ENCODE measurements at places on chromosomes 12 and 14.

GRCh38 chr14:34766060-34766459 lies 51.7 kb upstream of the CFL2 start:
- DNase-seq = no peak

DNA sequence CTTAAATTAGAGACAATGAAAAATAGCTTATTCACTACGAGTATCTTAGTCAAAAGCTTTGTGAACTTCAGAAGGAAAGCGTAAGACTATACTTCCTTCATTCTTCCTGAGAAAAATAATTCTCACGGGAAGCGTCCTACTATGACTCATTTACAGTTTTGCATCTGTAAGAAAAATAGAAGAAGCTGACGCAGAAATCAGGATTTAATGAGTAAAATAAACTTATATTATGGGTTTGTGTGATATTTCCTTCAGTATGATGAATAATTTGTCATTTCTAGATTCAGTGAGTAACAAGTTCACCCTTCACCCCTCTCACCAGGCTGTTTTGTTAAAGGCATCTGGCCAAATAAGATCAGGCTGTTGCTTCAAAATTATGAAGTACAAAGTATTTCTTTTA lies 17.8 kb upstream of the PDE3A start:
- no peak for DNase-seq

DNA sequence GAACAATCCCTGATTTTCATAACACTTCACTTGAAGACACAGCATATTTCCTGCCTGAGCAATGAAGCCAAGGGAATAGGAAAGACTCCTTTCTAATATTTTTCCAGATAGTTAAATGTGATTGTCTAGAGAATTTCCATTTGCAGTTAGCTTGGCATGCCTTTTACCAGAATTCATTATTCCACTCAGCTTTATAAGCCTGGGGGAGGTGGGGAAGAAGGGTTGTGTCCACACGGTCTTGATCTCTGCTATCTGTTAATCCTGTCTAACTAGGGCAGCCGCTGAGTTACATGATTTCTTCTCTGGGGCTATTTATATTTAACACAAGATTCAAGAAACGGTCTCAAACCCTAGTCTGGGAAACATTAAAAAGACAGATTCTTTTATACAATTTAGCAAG lies 146.6 kb upstream of the FSCB start:
- no peak for DNase-seq

GRCh38 chr14:105943973-105944602 lies 417.7 kb downstream of the TMEM121 start:
- no peak for DNase-seq

DNA sequence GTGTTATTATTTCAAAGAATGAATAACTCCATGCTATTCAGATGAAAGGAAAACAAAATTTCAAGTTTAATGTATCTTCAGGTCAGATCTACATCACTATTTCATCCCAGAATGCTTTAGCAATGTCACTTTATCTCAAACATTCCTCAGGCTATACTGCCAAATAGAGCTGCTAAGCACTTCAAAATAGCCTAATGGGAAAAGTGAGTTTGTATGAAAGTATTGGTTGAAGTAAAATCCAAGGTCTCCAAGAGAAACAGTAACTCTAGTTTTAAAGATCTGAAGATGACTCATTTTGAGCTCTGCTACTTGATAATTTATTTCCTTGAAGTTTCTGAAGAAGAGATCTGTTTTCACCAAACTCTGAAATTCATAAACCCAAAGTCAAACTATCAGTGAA lies 466.2 kb upstream of the FOXG1 start:
- no peak for DNase-seq

DNA sequence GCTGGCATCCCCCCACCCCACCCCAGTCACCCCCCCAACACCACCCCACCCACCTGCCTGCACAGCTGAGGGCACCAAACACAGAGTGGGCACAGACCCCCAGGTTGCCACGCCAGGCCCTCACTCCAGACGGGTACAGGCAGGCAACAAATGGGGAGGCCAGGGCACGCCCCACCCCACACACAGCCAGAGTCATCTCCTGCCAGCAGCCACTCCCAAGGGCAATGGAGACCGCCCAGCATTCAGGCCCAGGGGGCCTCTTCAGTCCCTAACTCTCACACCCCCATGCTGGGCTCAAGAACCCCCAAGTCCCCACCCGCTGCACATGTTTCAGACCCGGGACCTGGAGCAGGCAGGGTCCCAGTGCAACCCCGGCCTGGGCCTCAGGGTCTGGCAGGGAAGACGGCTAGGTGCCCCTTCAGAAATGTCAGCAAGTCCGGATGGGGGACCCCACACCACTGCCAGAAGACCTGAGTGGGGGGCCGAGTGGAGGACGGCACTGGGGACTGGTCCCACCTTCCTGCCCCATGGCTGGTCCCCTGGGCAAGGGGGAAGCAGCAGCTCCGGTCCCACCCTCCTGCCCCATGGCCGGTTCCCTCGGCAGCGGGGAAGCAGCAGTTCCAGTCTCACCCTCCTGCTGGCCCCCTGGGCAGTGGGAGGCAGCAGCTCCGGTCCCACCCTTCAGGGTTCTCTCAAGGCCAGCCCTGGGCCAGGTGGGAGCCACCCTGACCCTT lies 11.9 kb downstream of the AKT1 start:
- no peak for DNase-seq

DNA sequence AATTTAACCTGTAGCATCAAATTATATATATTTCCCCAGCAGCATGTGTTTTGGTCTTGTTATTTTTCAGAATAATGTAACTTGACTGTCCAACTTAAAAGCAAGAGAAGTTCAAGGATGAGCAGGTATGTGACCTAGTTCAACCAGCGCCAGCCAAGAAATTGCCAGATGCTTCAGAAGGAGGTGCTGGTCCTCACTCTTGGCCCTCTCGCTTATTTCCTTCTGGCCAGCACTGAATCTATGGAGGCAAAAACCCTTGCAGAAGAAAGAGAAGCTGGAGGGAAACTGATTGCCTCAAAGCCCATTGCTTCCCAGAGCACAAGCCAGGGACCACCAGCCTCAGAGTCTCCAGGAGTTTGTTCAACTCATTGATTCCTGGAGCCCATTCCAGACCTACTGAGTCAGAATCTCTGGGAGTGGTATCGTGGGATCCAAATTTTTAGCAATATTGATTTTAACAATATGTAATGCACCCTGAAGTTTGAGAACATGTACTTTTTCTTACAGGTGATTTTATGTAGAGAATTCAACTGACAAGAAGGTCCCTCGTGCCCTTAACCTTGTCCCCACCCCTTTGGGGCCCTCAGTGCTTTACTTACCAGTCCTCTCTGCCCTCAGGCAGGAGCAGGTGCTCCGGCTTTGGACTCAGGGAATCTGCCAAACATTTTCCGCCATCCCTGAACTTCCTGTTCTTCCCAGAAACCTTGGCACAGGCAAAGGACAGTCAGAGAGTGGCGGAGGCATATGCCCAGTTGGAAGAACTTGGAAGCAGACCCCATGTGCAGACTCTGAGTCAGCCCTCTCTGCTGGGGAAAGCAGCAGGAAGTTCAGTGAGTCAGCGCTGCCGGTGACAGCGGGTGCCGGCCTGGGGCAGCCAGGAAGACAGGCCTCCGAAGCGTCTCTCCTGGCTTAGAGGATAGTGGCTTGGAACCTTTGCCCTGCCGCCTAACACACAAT lies 10.4 kb downstream of the BEST3 start:
- DNase-seq = peak; percentile 13

DNA sequence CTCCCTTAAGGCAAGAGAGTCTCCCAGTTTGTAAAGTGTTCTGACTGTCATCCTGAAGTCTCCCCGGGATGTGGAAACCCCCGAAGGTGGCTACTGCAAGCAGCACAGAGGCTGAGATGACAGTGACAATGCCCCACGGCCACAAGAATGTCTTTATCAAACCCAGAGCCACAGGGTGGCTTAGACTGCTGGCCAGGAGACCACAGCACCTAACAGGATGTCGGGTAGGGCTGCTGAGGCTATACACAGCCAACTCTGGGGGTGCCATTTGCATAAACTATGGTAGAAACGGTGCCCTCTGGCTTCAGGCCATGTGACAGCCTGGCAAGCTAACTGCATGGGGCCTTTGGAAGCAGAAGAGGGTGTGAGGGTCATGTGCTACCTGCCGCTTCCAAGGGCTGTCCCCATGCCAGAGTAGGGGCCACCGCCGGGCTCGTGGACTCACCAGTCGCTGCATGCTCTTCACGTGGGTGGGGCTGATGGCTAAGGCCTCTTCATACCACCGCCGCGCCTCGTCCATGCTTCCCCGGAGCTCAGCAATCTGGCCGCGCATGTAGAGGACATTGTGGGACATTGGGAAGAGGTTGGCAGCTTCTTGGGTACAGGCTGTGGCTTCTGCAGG lies 180.9 kb downstream of the CALM1 start:
- no peak for DNase-seq

- DNase-seq = no peak
Measured at GRCh38 chr12:4719821-4720636, at the start of gene GALNT8. Gene GALNT8 (plus strand): TSS chr12:4720400. CDS start chr12:4720678, 278 bp downstream.

Data from stimulated activated CD4-positive, alpha-beta T cell treated with anti-CD3 and anti-CD28 coated beads, Interleukin-1b, Interleukin-23, amount 100 ng/mL, for 24 hours (primary cell).